ENCODE measurements at places on chromosomes 6 and 20.

DNA sequence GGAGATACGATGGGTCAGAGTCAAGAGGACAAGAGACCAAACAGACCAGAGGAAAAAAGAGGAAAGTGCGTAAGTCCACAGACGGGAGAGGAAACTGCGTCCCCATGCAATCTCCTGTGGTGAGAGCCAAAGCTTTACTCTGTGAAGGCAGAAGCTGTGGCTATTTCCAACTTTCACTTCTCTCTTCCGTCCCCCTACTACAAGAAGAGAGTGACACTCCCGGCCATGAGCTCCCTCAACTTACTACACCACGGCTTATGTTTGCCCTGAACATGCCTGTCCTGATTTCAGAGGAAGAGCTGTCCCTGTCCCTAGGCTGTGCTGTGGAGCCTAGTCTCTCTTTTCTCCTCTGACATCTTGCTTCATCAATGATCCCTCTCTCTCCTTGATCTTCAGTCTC, 11.5 kb upstream of the SSR1 start:
- no peak for DNase-seq

DNA sequence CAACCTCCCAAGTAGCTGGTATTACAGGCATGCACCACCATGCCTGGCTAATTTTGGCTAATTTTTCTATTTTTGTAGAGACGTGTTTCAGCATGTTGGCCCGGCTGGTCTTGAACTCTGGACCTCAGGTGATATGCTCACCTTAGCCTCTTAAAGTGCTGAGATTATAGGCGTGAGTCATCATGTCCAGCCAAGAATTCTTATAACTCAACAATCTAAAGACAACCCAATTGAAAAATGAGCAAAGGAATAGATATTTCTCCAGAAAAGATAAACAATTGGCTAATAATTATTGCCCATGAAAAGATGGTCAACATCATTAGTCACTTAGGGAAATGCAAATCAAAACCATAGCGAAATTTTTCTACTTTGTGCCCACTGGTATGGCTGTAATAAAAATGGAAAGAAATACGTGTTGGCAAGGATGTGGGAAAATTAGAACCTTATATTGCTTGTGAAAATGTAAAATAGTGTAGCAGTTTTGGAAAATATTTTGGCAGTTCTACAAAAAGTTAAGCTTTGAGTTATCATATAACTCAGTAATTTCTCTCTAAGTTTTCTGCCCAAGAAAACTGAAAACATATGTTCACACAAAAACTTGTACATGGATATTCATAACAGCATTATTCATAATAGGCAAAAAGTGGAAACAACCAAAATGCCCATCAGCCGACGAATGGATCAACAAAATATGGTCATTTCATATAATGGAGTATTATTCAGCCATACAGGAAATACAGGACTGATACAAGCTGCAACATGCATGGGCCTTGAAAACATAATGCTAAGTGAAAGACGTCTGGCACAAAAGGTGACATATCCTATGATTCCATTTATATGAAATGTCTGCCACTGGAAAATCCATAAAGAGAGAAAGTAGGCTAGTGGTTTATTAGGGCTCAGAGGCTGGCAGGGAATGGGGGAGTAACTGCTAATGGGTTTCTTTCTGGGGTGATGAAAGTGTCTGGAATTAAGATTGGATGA, 87.8 kb downstream of the UTRN start:
- no peak for DNase-seq

GRCh38 chr6:149261364-149262040, 56.0 kb upstream of the TAB2 start:
- no peak for DNase-seq

GRCh38 chr20:25865715-25866656, 169.3 kb upstream of the ZNF337 start:
- DNase-seq = no peak

GRCh38 chr6:163860287-163861081, 446.0 kb downstream of the QKI start:
- DNase-seq = no peak

- DNase-seq = no peak
Observed at GRCh38 chr6:46626228-46626909, 26.2 kb downstream of the CYP39A1 start.

- DNase-seq = no peak
Observed at GRCh38 chr6:42385339-42385738, 66.4 kb downstream of the TRERF1 start.

DNA sequence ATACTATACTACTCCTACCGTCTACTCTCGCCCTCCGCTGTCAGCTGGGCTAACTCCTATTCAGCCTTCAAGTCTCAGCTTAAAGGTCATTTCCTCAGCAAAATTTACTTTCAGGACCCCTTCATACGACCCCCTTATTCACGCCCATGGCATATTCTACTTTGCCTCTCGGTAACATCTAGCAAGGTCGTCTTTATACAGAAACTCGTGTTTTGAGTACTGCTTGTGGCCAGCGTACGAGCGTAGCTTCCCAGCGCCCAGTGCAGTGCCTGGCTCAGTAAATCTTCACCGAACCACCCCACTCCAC, 546 bp downstream of the CRNKL1 start:
- DNase-seq = no peak

Data from non-pigmented ciliary epithelial cell (primary cell).